ENCODE measurements at places on chromosomes 5 and 9. TPM values are rescaled to one million over a fixed set of nuclear protein-coding genes. Genes with fewer than 3 reads are reported as not detected.

SAPCD2 gene
- total RNA-seq: 7.2 TPM

SMIM32 gene
- 18.6 TPM for total RNA-seq

SH3GL2 gene
- total RNA-seq: 2.9 TPM

NR2F1-AS1 gene
- 43.2 TPM for total RNA-seq

ZNF883 gene
- total RNA-seq: 6.5 TPM

SNCB gene
- 0.12 TPM for total RNA-seq

DMRT3 gene
- total RNA-seq: 0.58 TPM

IRGM gene
- 0.12 TPM for total RNA-seq

MLANA gene
- 0.41 TPM for total RNA-seq

KIAA0825 gene
- total RNA-seq: 12.3 TPM

MAMDC2 gene
- total RNA-seq: 5.7 TPM

ECPAS gene
- 81.1 TPM for total RNA-seq

ZDHHC11 gene
- 14.9 TPM for total RNA-seq

CER1 gene
- total RNA-seq: 1.1 TPM

EGR1 gene
- total RNA-seq: 14.7 TPM

EGFL7 gene
- total RNA-seq: 131 TPM

GRIN3A gene
- 2.5 TPM for total RNA-seq

HMMR gene
- 11.0 TPM for total RNA-seq

PTPN3 gene
- total RNA-seq: 30.4 TPM

KCNMB1 gene
- 0.64 TPM for total RNA-seq

DNAJB5 gene
- 8.5 TPM for total RNA-seq

PRDM12 gene
- total RNA-seq: not detected

GPR151 gene
- not detected for total RNA-seq

ADAMTSL1 gene
- 65.9 TPM for total RNA-seq

NEUROG1 gene
- not detected for total RNA-seq

ARL14EPL gene
- total RNA-seq: not detected

WNK2 gene
- total RNA-seq: 21.3 TPM

NAIP gene
- 28.1 TPM for total RNA-seq

AFAP1L1 gene
- total RNA-seq: 49.8 TPM

Data from metanephros (tissue), 2 donors.